Fibroblast of mammary gland (primary cell): ENCODE measurements at places on chromosomes 16 and 17.

DNA sequence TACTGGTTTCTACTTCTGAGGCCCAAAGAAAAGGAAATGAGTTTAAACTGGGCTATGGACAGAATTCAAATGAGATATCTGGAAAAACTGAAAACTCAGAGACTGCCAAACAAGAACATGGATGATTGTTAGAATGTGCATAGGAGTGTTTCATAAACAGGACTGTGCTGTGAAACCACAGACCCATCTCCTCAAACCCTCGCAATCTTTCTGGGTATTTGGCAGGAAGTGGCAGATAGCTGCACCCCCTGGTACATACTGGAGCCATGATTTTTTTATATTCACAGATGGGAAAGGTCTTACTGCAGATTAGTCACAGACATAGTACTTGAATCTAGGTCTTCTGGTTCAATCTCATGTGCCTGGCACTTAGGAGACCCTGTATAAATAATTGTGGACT lies 145.0 kb downstream of the CCDC182 start:
- DNase-seq: no peak

GRCh38 chr17:9676820-9677310 lies 31.5 kb downstream of the USP43 start:
- DNase-seq: peak; percentile 89

DNA sequence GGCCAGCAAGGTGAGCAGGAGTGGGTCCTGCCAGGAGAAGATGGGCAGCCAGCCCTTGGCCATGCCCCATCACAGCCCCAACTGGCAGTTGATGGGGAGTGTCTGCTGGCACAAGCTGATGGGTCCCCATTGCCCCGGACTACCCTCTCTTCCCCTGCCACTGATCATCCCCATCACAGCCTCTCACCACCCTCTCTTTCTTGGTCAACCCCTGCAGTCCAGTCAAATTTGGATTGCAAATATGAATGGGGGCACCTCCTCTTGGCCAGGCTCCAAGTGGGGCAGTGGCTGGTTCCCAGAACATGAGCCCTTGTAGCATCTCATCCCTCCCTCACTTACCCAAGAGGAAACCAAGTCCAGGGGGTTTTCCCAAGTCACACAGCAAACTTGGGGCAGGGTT lies 17.4 kb downstream of the SEZ6 start:
- no peak for DNase-seq

DNA sequence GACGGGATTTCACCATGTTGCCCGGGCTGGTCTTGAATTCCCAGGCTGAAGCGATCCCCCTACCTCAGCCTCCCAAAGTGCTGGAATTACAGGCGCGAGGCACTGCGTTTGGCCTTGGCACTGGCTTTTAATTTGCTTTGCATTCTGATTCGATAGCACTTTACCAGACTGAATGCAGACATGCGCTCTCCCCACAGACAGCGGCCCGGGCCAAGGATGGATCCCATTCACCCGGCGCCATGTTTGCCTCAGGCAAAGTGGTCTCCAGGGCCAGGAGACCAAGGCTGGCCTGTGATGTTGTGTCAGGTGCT lies 41.7 kb downstream of the DHRS7B start:
- DNase-seq: no peak

- DNase-seq: no peak
Measured at GRCh38 chr16:6880263-6880662, 452.4 kb upstream of the RBFOX1 start.

DNA sequence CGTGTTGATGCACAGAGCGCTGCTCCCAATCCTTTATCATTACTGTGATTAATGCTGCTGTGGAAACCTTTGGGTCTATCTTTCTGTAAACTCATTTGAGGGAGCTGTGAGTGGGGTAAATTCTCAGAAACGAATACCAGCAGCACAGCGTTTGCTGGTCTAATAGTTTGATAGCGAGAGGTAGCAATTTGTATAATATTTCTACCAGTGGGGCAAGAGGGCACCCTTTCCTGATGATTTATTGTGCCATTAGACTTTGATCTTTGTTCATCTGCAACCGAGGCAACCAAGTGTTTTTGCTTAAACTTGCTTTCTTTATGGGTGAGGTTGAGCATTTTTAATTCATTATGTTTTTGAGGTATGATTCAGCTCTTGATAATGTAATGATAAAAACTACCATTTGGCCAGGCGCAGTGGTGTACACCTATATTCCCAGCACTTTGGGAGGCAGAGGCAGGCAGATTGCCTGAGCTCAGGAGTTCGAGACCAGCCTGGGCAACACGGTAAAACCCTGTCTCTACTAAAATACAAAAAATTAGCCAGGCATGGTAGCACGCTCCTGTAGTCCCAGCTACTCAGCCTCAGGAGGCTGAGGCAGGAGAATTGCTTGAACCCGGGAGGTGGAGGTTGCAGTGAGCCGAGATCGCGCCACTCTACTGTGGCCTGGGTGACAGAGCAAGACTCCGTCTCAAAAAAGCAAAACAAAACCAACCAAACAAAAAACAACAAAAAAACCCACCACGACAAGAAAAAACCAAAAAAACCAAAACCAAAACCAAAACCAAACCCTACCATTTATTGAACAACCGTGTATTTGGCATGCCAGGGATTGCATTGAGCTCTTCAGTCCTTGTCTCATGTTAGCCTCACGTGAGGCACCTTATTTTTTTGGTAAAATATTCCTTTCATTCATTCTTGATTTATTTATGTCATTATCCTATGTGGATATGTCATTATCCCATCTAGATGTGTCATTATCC lies 81.5 kb downstream of the PLCG2 start:
- DNase-seq: no peak

- DNase-seq: no peak
Measured at GRCh38 chr17:56948491-56948890, 12.4 kb downstream of the COIL start.

DNA sequence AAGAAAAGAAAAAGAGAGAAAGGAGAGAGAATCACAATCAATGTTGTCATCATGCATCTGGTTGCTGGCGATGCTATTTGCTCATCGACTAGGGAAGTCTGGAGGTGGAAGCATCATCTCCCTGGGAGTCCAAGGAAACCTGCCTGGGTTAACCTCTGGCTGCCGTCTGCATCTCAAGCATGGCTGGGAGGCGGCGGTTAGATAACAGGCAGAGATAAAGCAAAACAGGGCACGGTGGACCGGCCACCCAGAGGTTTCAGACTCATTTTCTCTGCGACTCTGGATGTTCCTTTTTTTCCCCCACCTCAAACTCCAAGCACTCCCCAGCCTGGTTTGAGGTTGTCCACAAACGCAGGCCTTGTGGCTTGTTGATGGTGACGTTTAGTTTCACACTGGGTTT lies 161.2 kb downstream of the ENGASE start:
- no peak for DNase-seq

DNA sequence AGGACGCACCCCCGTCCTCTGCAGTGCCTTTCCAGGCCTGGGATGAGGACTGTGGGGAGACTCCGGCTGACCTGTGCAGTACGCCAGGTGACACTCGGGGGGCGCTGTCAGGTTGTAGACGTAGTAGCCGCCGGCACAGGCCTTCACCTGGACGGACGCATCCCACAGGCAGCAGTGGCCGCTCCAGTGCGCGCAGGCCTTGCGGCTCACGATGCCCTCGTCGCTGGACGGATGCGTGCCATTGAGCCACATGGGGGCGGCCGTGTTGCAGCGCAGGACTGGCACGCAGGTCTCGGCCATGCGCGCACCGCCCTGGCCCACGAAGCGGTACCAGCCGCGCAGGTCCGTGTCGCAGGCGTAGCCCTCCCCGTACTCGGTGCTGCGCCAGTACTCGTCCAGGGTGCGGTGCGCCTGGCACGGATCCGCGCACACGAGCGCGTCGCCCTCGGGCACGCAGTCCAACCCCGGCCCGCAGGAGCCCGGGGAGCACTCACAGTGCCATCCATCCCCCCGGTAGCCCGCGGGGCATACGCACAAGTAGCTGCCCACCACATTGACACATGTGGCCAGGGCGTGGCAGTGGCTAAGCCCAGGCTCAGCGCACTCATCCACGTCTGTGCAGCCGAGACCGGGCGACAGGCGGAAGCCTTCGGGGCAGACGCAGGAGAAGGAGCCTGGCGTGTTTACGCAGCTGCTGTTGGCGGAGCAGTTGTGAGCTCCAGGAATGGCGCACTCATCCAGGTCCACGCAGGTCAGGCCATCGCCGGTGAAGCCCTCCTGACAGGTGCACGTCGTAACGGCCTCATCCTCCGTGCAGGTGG lies 3.9 kb downstream of the UMOD start:
- DNase-seq: no peak
